Stimulated activated CD4-positive, alpha-beta T cell treated with anti-CD3 and anti-CD28 coated beads, Interleukin-1b, Interleukin-23, amount 100 ng/mL, for 1 hour (primary cell): ENCODE measurements at places on chromosomes 2 and 18.

- no peak for DNase-seq
Observed at GRCh38 chr2:119939915-119940314, 73.0 kb upstream of the EPB41L5 start.

- DNase-seq: no peak
Observed at GRCh38 chr18:9866627-9867026, 19.1 kb upstream of the TXNDC2 start.

- no peak for DNase-seq
Observed at GRCh38 chr18:48990481-48991318, 39.9 kb upstream of the SMAD7 start.

DNA sequence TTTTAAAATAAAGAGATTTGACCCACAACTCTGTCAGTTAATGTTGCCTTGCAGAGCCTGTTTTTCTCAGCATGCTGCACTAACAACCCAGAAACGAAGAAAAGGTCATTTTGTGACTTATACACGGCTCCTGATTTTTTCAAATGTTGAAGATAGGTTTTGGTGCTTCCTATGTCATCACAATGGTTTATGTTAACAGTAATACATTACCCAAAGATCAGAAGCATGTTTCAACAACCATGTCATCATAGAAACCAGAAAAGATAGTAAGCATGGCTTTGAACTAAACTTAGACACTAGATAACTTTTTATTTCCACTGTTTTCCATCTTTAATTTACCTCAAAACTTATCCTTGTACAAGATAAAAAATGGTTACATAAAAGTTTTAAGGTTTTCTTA, 10.1 kb downstream of the BAZ2B start:
- no peak for DNase-seq

DNA sequence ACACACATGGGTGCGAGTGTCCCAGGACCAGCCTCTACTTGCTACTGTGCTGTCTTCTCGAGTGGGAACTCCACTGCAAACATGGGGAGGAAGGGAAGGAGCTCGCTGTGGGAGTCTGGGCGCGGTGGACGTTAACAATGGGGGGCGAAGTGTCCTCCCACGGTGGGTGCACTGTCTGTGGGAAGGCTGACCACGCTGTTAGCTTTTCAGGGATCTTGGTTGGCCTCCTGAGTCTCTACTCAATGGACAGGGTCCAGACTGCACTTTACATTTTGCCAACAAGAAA, 146.7 kb downstream of the MBP start:
- DNase-seq: no peak

- DNase-seq: no peak
Observed at GRCh38 chr2:176484838-176485237, 215.6 kb downstream of the MTX2 start.

GRCh38 chr2:58922245-58922644, 681.1 kb upstream of the FANCL start:
- no peak for DNase-seq

DNA sequence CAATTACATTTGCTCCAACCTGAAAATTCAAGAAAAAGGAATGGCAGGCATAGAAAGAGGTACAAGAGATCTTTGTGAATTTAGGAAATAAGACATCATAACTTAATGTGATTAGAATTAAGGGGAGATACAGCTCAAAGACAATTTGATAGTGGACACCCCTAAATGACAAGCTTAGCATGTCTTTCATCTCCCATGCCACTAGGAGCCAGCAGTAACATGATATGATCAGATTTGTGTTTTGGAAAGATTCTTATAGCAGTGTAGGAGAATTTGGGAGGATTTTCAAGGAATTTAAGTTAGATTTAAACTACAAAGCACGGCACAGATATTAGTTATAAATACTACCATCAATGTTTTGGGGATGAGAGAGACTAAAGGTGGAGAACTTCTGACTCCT, 340.8 kb downstream of the RDH14 start:
- no peak for DNase-seq

DNA sequence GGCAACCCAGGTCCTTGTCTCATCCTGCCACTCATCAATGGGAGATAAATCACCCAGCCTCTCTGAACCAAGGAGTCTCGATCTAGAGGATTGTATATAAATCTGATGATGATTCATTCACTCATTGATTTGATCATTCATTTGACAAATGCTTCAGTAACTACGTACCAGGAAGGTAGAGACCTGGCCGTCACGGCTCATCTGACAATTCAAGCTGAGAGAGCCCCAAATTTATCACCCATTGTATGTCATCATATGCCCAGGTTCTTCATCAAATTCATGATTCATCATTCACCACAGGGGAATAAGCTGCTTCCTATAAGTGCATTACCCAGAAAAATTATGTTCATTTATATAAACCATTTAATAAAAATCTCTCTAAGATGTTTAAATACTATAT, 116.9 kb downstream of the FAM161A start:
- no peak for DNase-seq

GRCh38 chr2:32755666-32756065, 127.8 kb downstream of the TTC27 start:
- no peak for DNase-seq

GRCh38 chr2:172372436-172372835, 55.0 kb upstream of the ITGA6 start:
- DNase-seq: no peak

DNA sequence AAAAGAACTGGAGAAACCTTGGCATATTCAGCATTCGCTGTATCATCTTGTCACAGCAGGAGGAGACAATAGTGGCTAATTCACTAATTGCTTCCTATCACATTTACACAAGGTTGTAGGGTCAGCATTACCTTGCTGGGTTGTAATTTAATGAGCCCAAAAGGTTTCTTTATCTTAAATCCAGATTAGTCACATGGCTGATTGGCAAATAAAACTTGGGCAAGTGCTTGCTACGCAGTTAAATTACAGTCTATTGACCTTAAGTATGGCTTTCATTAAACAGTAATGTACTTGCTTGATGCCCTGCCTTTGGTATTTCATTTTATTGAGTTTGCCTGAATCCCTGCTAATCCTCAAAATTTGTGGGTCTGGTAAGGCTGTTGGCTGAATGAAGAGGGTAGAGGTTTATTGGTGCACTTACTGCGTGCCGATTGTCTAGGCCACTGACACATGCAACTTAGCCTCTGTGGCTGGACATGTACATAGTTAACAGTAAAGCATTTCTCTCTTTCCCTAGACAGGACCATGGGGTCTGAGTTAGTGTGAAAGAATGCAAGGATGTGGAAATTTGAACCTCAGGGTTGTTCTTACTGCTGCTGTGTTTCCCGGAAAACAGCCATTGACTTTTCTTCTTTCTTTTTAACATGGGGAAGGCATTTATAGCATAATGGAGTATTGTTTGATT, 34.3 kb downstream of the FMNL2 start:
- DNase-seq: no peak

- no peak for DNase-seq
Observed at GRCh38 chr2:114699423-114699944, 257.0 kb downstream of the DPP10 start.

DNA sequence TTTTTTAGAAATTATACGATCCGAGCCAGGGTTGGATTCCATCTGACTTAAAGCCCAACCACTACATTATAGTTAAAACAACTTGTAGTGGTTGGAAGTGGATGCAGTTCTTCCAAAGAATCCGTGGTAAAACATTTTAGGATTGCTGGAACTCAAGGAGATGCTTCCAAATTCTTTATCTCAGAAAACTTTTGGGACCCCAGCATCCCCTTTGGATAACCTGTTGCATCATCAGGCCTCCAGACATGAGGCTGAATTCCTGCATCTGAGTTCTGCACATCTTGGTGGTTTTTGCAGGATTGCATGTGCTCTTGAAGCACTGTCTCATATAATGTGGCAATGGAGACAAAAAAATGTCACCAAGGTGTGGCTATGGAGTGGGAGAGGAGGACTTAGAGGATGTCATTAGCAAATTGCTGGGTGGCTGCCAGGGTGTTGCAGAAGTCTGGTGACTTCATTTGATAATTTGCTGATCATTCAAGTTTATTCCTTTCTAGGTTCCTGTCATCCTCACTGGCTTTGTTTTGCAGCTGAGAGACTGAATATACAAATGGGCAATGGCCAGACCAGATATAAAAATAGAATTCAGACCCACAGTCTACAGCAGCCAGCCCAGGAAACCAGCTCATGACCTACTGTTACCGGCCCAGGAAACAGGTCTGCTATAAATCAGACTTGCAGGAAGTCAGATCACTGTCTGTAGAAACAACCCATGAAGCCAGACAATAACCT, 207.7 kb downstream of the BCL2 start:
- DNase-seq: no peak

DNA sequence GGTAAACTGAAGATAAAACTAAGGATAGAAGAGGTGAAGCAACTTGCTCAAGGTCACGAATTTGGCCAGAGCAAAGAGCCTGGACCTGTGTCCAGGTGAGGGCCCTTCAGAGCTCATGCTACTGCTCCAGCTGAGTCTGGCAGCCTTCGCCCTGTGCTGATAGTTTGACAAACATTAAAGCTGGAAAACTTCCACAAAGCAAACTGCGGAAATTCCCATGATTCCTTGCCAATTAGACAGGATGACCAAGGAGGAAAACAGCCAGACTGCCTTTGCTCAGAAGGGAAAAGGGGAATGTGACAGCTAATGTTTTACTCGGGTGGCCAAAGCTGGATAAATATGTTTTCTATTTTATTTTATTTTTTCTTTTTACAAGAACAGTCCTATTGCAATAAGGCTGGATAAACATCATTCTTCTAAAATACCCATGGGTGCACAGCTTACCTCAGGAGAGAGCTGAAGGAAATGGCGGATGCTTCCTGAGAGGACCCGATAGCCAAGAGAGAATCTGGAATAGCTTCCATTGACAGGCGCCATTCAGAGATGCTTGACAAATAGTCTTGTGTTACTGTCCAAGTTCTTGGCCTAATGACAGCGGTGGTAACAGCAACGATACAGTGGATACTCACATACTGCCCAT, 5.3 kb upstream of the CTAGE1 start:
- no peak for DNase-seq

DNA sequence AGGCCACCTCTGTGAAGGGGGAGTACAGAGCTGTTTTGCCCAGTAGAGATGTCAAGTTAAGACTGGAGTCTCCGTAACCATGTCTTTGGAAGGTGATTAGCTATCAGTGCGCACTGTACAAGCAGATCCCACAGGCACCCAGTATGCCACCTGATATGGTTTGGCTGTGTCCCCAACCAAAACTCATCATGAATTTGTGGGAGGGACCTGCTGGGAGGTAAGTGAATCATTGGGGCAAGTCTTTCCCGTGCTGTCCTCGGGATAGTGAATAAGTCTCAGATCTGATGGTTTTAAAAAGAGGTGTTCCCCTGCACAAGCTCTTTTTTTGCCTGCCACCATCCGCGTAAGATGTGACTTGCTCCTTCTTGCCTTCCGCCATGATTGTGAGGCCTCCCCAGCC, 90.2 kb downstream of the ACTR2 start:
- DNase-seq: no peak

DNA sequence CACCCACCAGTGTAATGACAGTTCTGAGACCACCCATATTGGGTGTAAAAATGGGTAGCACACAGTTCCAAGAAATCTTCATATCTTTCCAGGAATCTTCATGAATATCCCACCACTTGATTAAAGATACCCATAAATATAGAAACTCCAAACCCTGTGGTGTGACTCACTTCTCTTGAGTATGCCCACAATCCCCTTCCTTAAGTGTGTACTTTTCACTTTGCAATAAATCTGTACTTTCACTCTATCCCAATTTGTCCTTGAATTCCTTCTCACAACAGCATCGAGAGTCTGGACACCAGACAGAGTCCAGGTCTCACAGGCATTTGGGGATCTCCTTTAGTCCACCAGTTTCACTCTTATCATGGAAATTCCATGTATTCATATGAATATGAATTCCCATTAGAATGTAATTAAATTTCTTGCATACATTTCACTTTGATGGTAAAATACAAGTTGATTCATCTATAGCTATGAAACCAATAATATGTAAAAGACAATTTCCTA, 287.0 kb upstream of the SESTD1 start:
- no peak for DNase-seq

DNA sequence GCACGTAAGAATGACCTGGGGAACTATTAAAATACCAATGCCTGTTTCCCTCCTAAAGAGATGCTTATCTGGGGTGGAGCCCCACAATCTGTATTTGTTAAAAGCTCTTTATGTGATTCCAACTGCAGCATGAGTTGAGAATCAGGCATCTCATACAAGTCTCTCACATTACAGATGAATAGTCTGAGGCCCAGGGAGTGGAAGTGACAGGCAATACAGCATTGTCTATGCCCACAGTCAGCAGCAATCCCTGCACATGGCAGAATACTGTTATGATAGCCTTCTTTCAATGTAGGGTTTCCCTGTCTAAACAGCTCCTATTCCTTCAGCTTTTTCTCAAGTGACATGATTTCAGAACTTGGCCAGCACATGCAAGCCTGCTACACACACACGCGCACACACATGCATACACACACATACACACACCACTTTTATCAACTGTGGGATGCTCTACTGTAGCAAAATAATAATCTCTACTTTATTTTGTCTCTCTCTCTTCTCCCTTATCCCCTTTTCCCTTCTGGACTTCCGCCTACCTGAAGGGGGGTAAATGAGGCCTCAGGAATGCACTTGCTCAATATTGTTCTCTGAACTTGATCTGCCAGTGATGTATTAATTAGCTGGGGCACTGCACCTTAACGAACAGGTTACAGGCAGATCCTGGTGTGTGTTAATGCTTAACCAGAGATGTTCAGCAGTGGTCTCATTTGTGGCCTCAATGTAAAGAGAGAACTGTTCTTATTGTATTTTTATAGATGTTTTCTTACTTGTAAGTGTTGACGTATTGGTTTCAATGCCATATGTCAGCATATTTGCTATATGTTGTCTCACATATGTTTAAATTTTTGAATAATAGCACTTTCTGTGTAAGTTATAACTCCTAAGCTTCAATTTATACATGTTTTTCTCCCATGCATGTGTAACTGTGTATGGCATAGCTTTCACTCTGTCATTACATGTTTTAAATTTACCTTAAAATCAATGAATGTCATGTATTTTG, 116.0 kb downstream of the SETBP1 start:
- DNase-seq: no peak

- no peak for DNase-seq
Observed at GRCh38 chr2:234162861-234163260, 112.4 kb downstream of the SPP2 start.

- DNase-seq: no peak
Observed at GRCh38 chr2:238106339-238106697, 6.2 kb downstream of the ESPNL start.
